ENCODE measurements at places on chromosomes 6 and 20.

DNA sequence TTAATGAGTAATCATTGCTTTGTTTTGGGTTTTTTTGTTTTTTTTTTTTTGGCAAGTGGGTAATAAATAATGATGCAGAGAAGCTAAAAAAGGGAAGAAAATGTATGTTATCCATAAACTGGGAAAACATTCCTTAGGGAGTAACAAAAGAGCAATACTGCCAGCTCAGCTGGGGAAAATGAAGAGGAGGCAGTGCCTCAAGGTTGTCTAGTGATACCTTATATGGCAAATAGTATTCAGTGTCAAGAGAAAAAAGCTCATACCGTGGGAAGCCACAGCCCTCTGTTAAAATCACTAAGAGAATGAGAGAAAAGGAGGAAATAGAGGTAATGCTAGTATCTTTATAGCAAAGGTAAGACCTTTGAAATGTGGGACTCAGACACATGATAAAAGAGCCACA is 47.1 kb upstream of the SMLR1 start:
- DNase-seq = no peak

DNA sequence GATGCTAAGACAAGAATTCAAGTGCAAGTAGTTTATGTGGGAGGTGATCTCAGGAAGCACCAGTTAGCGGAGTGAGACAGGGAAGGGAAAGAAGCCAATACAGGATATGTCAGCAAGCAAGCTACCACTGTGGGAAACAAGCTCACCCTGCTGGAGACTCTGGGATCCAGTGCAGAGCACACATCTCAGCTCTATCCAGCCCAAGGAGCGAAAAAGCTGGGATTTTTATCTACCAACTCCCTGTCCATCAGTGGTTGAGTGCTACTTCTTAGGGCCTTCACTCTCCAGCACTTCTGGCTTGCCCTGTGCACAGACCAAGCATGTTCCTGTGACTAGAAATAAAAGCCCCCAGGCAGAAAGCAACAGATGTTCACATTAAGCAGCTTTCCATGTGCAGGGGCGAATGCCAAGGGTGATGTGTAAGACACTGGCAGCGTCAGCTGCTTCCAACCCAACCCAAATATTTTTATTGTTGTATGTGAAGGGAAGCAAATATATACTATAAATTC is 10.8 kb upstream of the RNF24 start:
- no peak for DNase-seq

DNA sequence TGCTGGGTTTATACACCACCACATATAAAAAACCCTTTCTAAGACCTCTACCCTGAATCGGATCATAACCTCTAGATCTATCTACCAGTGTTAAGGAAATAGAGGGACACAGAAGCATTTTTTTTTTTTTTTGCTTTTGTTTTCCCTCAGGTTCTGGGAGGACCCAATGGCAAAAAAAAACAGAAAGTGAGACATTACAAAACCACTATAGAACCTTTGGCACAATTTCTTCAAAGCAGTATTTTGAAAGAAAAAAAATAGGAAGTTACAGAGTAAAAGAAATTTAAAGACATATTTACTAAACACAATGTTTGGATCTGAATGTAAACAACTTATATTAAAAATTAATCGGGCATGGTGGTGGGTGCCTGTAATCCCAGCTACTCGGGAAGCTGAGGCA is 1258.7 kb upstream of the GJE1 start:
- no peak for DNase-seq

DNA sequence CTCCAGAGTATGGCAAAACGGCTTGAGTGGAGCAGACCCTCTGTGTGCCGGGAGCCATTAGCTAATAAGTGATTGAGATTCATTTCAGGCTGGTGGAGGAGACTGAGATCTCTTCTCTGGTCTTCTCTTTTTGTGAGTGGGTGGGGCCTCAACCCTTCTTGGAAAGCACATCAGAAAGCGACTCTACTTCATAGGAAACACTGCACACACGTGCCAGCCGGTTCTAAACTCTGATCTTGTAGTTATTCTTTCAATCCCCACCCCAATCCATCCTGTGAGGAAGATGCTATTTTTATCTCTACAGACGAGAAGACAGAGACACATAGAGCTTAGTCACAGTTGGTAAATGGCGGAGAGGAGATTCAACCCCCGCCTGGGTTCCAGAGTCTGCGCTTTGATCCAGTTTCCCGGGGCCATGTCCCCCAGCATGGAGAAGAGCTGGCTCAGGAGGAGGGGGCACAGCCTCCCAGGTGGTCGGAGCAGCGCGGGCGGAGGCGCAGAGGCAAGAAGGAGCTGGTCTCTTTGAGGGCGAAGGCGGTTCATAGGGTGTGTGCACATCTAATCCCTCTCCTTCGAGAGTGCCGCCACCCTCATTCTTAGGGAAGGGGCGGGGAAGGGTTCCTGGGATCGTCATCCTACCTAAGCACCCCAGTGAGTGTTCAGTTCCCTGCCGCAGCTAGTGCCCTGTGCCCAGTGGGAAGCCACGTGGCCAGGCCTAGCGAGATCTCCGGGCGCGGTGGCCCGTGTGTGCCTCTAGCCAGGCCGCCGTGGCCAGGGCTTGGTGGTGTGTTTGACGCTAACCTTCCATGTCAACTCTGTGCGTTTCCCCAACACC is 49.0 kb upstream of the TAGAP start:
- no peak for DNase-seq

DNA sequence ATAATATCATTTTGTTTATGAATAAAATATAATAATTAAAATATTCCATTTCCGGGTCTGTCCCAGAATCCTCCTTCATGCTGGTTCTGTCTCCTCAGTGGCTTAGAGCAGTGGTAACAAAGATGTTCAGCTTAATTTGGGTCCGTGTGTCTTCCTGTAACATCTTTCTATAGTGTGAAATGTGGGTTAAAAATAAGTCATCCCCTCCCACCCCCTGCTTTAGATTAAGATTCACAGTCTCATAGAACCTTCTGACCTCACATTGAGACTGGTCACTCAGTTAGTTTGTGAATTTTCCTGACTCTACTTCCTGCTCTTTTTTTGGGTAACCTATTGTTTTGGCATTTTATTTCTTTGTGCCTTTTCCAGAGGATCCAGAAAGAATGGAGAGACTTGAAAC is 55.2 kb downstream of the SLX4IP start:
- DNase-seq = no peak

GRCh38 chr6:170524172-170524502 is 29.0 kb downstream of the PSMB1 start:
- no peak for DNase-seq

DNA sequence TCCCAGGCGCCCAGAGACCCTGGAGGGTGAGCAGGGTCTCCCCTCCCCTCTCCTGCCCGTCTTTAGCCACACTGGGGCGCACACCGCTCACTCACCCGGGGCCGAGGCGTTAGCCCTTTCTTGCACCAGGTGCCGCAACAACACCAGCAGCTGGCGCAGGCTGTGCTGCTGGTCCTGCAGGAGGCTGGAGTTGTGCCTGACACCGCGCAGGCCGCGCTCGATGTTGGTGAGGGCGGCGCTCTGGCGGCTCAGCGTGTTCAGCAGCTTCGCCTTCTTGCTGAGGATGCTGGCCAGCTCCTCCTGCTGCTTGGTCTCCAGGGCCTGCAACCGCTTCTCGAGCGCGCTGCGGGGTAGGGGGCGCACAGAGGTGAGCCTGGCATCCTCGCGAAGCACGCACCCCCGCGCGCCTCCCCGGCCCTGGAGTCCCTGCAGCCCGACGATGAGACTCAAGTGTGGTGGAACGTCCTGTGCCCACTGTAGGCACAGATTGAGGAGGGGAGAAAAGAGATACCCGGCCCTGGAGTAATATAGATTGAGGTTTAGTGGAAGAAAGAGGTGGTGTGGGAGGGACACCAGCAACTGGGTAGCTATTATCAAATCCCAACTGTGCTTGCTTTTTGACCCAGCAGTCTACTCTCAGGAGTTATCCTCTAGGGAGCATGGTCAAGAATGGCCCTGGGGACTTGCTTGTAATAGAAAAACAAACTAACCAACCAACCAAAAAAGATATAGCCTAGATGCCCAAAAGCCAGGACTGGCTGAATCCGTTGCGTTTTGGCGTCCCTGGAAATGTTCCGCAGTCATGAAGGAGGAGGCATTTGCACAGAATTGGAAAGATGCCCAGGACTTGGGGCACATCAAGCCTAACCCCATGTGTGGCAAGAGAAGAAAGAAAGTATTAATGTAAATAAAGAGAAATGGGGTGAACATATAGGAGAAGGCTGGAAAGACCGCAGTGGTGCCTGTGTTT is 30.9 kb downstream of the ANGPT4 start:
- DNase-seq = no peak

DNA sequence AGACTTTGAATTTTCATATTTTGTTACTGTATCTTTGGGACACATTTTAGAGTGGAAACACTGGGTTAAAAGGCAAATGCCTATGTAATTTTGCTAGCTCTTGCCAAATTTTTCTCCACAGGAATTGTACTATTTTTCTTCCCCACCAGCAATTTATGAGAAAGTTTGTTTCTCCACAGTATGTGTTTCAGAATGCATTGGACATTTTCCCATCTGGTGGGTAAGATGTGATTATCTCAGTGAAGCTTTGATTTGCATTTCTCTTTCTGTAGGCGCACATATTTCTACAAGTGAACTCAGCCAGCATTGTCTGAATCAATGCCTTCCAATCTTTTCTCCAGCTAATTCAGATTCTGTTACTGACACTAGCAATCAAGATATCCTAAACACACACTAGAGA is 157.8 kb downstream of the RCAN2 start:
- DNase-seq = no peak

GRCh38 chr6:33992191-33992590 is 153.7 kb downstream of the GRM4 start:
- no peak for DNase-seq

- peak; percentile 16 for DNase-seq
Observed at GRCh38 chr20:20083807-20084206, 31.5 kb downstream of the CFAP61 start.

GRCh38 chr6:115972679-115973078 is 88.0 kb downstream of the FRK start:
- DNase-seq = no peak

DNA sequence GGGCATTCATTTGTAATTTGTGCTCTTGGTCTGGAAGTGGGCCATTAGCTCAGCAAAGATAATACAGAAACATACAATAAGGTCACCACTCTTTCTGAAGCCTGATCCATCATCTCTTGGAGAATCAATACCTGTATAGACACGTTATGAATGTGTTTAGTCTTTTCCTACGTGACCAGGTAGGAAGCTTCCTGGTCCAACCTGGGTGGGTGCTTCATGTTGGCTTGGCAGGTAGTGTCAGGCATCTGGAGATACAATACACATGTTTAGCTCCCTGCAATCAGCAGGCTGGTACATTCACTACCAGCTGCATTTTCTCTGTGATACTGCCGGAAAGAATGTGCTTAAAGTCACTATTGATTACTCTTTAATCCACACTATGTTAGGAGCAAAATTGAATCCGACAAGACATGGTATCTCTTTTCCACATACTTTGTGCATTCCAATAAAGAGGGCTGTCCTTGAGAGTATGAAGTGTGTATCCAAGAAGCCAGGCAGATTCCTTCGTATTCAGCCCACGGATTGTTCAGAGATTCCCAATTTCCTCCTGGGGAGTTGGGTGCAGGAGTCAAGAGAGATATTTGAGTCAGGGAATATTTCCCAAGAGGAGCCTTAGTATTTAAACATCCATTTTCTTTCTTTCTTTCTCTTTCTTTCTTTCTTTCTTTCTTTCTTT is 49.9 kb upstream of the RANBP9 start:
- DNase-seq = no peak

DNA sequence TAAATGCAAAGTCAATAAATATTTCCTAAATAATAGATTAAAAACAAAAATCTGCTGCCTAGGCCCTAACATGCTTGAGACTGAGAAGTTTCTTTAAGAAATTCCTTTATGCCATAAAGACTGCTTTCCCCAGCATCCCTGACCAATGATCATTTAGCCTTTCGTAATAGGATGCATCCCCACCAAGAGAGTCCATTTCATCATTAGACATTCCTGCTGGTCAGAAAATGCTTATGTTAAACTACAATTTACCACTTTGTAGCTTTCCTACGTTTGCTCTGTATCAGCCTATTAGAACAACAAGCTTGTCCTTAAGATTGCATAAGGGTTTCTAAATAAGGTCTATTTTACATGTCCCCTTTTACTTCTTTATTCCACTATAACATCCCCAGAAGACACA is 59.8 kb upstream of the HSF2 start:
- no peak for DNase-seq

DNA sequence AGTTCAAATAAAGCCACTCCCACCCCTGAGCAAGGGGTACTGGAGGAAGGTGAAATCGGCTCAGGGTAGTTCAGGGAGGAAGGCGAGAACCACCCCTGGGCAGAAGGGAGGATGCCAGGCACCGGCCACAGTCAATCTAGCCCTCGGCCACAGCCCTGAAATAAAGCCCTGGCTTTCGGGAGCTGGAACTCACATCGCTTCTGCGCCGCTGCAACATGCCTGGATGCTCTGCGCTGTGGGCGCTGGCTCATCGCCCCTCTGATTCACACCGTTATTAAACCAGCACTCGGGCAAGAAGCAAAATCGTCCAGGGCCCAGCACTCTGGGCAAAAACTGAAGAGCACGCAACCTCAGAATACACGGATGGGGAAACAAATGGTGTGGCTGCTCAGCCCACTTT is 136.9 kb upstream of the RREB1 start:
- DNase-seq = no peak

DNA sequence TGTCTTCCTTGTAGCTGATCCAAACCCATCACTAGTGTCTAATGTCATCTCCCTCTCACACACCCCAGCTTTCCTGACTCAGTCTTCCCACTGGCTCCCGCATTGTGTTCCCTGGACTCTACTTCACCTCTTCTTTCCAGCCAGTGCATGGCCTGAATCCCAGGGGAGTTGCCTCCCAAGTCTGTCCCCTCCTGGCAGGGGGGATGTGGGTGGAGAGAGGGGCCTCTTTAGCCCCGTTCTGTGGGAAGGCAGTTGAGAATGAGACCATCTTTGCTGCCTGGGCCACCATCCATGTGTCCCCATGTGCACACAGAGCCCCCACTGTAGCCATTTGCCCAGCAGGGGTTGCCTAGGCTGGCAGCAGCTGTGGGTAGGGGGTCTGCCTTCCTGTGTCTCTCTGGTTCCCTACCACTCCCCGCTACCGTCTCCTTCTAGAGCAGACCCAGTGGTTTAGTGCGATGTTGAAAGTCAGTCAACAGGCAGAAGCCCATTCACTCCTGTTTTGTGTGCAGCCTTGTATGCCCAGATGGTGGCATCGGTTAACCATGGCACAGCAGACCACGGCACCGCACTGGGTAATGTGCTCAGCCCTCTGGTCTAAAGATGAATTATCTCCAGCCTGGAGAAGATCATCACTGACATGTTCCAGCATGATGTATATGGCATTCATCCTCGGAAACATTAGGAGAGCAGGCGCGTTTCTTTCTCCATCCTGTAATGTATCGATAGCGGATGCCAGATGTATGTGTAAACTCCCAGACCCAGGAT is 178.8 kb upstream of the SNX9 start:
- no peak for DNase-seq

- DNase-seq = no peak
Observed at GRCh38 chr6:109446072-109446471, 5.5 kb downstream of the SMPD2 start.

GRCh38 chr6:28865401-28866204 is 58.2 kb downstream of the TRIM27 start:
- DNase-seq = no peak

DNA sequence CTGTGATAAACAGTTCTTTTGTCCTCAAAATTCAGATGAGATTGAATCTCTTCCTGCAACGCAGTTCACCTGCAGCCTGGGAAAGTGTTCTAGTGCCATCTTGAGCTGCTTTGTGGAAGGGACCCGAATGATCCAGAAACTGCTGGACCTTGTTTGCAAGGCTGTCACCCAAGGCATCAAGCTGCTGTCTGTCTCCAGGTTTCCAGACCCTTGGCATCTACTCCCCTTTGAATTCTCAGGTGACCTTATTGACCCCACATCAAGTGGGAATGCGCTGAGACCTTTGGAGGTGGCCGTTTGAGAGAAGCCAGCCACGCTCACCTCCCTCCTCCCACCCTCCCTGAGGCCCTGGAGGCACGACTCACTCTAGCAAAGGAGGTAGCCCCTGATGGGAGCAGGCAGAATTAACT is 112.5 kb downstream of the EDN3 start:
- no peak for DNase-seq
